ENCODE measurements at places on chromosomes 7 and 10.

DNA sequence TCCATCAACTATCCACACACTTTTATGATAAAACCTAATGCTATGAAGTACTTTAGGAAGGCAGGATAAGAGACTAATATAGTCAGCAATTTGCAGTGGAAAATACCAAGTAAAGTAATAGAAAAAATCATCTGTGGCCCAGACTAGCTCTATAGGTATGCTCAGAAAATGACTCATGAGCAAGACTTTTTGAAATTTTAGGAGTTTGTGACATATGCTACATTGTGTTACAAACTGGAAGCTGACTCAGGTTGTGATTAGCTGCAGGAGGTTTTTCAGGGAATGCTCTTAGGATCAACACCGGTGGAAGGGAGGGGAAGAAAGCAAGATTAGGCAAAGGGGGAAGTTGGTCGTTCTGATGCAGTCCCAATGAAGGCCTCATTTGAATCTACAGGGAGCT lies 56.1 kb downstream of the FEZF1 start:
- no peak for DNase-seq

GRCh38 chr10:28906415-28906814 lies 229.1 kb downstream of the BAMBI start:
- no peak for DNase-seq

DNA sequence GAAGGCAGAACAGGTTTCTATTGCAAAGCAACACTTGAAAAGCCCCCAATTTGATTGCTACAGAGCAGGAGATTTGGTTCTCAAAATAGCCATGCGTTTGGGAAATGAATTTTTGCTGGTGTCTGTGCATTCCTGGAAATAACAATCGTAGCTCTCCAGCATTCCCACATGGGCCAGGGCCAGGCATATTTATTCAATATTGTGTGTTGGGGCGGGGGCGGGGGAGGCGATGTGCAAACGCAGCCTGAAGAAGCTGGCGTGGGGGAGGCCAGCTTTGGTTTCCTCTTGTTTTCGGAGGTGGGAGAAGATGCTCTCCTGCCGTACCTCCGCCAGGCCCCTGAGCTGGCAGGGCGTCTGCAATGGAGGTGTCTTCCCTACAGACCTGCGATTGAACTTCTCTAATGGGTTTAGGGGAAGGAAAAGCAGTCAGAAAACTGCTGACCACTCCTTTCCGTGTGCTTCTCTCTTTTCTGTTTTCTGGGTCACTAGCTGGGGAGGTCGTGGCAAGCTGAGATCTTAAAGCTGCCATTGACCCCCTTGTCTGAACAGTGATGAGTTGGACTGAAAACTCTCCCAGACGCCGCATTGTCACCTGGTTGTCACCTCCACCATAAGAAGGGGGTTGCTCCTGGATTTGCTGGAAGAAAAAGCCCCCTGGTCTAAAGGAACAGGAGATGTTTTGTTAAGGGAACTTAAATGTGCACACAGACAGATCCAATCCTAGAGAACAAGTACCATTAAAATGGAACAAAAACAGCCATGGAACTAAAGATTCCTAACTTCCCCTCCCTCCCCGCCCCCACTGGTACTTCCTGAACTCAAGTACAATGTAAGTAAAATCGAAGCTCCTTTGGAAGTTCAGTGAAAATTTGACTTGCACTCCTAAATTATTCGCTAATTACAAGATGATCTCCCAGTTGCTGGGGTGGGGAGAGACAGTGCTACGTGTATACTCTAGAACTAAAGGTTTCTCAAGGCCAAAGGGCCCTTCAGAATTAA lies 56.4 kb upstream of the HABP2 start:
- no peak for DNase-seq

DNA sequence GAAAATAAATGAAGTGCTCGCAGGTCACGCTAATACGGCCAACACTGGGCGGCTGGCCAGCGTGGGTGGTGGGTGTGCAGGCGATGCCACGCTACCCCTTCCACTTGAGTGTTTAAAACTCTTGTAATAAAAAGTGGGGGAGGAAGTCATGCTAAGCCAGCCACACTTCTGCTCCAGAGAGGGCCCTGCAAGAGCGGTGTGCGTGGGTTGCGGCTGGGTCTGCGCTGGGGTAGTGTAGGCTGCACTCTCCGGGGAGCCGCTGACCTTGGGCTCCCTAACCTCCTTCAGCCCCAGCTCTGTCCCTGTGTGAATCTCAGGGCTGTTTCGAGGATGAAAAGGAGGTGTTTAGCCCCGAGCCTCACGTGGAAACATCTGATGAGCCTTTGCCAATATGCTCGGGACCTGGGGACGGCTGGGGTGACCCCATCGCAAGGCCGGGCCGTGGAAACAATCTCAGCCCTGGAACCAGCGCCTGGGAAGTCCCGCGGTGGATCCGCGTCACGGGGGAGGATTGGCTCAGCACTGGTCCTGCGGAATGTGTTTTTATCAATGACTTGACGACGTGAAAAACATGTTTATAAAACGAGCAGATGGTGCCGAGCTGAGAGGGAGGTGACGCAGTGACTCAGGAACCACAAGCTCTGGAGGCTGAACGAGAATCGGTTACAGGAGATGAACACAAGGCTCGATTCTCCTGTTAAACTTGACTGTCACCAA lies 278.5 kb downstream of the DNAJB6 start:
- DNase-seq = no peak

GRCh38 chr7:38525857-38526256 lies 105.3 kb downstream of the AMPH start:
- DNase-seq = no peak

GRCh38 chr7:111697771-111698170 lies 135.5 kb upstream of the IMMP2L start:
- no peak for DNase-seq

DNA sequence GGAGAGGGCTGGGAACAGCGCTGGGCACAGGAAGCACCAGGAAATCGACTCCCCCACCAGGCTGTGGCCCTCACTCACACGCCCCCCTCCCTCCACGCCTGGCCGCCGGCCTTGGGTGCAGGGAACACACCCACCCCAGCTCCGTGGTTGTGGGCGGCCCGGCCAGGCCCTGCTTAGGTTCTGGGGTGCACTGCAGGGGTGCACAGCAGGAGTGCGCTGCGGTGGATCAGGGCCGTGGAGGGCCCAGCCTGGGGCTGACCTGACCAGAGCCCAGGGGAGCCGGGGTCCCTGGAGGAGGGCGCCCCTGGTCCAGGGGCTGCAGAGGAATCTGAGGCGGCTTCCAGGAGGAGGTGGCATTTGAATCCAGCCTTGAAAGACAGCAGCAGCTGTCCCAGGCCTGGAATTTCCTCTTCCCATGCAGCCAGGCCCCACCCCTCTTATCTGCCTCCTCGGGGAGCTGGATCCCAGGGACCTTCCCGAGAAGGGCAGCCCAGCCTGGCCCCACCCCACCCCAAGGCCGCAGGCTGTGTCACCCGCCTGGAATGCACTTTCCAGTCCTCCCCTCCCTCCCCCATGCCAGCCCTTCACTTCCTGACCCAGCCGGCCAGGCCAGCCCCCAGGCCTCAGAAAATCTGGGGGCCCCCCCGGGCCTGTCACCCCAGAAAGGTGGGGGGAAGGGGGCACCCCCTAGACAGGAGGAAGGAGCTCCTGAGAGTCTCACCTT lies 18.4 kb upstream of the PDGFA start:
- no peak for DNase-seq

DNA sequence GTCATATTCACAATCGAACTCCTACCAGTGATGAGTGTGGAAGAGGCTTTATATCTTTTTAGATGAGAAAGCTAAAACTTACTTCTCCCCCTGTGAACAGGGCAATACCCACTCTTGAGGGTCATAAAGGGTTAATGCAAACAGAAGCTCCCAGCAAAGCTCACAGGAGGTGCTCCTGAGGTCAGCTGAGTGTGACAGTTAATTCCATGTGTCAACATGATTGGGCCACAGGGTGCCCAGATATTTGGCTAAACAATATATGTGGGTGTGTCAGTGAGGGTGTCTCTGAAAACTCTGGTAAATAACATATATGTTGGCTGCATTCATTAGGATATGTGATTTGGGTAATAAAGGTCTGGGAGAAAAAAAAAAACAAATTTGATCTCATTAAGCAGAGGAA lies 86.0 kb downstream of the HIP1 start:
- no peak for DNase-seq

- no peak for DNase-seq
These were observed 122.4 kb upstream of the AFAP1L2 start for GRCh38 chr10:114526504-114527238.

GRCh38 chr7:151863386-151864079 lies 13.4 kb downstream of the PRKAG2 start:
- no peak for DNase-seq

Measured in NCI-H187 (cell line).